ENCODE measurements at places on chromosomes 13 and 19.

GRCh38 chr19:32735936-32736335, 16.4 kb downstream of the TDRD12 start:
- no peak for DNase-seq

DNA sequence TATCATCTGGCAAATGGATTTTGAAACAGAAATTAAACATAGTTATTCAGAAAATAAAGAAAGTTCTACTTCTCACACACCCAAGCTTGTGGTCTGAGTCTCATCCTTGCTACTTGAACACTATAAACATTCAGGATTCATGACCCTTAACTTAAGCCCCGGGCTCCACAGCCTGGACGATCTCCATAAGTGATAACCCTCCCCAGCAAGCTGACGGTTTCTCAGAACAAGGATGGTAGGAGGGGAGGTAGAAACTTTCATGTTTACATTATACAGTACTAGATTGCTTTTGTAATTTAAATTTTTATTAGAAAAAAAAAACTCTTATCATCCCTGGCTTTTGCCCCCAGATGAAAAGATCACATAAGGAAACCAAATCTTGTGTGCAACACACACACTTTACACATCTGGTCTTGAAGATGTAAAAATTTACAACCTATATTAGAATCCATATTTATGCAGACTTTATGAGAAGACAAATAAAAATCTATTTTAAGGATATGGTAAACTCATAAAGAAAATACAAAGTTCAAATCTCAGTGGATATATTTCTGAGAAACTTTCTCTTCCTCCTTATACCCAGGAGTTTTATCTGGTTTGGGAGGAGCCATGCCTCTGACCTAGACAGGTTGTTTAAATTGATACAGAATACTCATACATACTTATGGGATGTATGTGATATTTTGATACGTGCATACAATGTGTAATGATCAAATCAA, 20.0 kb upstream of the ATP12A start:
- no peak for DNase-seq

DNA sequence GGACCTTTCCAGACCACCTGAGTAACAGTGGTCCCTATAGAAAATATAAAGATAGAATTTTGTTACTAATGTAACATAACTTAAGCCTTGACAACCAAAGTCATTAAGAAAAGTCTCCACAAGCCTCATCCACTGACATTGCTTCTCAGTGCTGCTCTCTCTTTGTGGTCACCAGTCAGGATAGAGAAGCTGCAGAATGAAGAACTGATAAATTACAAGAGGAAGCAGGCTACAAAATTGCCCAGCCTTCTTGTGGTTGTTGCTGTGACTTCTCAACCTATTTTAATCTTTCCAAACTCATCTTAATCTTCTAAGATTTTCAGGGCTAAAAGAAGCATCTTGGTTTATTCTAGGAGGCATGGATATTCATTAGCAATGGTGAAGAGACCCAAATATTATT, 343.8 kb downstream of the MZT1 start:
- no peak for DNase-seq

GRCh38 chr13:110444226-110444653, 117.3 kb downstream of the RAB20 start:
- DNase-seq = no peak

GRCh38 chr13:113991191-113991669, 17.4 kb upstream of the C13orf46 start:
- DNase-seq = no peak

GRCh38 chr13:98377635-98378378, 199.1 kb downstream of the STK24 start:
- DNase-seq = no peak

DNA sequence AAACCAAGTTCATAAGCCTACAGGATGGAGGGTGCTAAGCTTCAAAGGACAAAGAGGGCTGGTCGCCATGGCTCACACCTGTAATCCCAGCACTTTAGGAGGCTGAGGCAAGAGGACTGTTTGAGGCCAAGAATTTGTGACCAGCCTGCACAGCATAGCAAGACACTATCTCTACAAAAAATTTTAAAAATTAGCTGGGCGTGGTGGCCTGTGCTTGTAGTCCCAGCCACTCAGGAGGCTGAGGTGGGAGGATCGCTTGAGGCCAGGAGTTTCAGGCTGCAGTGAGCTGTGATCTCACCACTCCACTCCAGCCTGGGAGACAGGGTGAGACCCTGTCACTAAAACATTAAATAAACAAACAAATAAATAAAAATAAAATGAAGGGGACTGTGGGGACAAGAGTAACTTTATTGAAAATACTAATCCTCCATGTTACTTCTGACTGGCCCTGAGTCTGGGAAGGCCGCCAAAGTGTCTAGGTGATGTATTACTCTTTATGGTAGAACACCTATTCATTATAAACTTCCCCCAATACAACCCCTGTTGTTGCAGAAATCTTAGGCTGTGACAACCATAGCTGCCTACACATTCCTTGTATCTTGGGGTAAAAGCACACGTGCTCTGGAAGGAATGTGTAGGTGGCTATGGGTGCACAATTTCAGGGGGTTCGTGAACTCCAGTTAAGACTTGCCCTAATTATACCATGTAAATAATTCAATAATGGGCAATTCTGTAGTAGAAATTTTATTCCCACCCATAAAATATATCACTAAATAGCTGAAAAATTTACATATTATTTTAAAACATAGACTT, 14.6 kb upstream of the URAD start:
- no peak for DNase-seq

DNA sequence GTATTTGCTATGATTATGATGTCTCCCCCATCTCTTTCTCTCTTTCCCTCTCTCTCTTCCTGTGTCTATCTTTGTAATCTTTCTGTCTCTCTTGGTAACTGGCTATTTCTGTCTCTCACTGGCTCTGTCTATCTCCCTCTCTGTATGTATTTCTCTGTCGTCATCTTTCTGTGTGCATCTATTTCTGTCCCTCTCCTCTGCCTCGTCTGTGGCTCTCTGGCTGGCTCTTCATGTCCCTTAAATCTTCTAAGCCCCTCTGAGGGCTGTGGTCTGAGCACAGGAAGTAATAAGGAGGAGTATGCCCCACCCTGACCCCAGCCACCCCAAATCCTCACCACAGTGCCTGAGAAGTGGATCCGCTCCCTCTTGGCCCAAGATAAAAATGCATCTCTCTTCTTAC, 104.4 kb downstream of the DNAJC15 start:
- DNase-seq = peak; percentile 7

GRCh38 chr19:51480590-51480989, 2.3 kb downstream of the CEACAM18 start:
- DNase-seq = no peak

GRCh38 chr19:40529093-40529954, 47.3 kb upstream of the SHKBP1 start:
- DNase-seq = peak; percentile 92

DNA sequence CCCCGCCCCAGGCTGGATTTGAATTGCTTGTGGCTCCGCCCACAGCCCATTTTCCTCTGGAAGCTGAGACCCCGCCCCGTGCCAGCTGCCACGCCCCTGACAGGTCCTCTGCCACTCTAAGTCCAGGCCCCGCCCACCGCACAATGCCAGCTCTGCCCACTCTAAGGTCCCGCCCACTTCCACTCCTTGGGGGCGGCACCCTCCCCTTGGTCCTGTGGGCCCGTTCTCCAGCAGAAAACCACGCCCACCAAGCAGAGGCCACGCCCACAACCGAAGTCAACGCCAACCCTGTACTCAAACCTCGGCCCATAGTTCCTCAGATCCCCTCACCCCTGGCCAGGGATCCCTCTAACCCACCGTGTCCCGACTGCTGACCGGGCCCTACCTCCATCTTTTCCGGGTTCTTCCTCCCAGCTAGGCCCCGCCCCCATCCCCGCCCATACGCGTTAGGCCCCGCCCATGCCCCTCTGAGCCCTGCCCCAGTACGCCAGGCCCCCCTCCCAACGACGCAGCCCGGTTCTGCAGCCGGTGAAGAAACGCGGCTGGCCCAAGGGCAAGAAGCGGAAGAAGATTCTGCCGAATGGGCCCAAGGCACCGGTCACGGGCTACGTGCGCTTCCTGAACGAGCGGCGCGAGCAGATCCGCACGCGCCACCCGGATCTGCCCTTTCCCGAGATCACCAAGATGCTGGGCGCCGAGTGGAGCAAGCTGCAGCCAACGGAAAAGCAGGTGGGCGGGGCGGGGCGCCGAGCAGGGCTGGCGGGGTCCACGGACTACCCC, 1.3 kb downstream of the HMG20B start:
- peak; percentile 99 for DNase-seq

DNA sequence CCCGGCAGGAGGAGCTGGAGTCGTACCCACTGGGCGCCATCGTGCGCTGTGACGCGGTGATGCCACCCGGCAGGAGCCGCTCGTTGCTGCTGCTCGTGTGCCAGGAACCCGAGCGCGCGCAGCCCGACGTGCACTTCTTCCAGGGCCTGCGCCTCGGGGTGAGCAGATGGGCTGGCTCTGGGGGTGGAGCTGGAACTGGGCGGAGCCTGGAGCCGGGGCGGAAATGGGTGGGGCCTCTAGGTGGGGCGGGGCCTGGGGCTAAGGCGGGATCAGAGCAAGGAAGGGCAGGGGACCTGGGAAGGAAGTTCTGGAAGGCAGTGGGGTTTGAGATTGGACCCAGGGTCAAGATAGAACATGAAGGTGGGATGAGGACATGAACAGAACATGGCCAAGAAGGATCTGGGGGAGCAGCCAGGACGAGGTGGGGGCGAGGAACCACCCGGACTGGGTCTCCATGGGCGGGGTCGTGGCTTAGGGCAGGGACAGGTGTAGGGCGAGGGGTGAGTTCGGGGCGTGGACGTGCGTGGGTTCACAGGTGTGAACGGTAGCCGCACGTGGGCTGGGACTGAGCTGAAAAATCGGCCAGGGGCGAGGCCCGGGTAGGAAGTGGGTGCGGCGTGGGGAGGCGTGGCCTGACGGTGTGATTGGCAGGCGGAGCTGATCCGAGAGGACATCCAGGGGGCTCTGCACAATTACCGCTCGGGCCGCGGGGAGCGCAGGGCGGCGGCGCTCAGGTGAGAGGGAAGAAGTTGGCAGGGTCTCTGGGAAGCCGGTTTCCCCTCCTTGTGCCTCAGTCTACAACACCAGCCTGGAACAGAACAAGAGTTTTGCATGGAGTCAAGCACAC, 4.7 kb downstream of the EPS8L1 start:
- peak; percentile 85 for DNase-seq

- DNase-seq = no peak
Observed at GRCh38 chr13:66154354-66154753, 1075.8 kb downstream of the PCDH9 start.

GRCh38 chr19:30224689-30225606, 147.2 kb upstream of the ZNF536 start:
- DNase-seq = peak; percentile 4

GRCh38 chr19:41994521-41994971, 516 bp upstream of the ATP1A3 start:
- peak; percentile 36 for DNase-seq

DNA sequence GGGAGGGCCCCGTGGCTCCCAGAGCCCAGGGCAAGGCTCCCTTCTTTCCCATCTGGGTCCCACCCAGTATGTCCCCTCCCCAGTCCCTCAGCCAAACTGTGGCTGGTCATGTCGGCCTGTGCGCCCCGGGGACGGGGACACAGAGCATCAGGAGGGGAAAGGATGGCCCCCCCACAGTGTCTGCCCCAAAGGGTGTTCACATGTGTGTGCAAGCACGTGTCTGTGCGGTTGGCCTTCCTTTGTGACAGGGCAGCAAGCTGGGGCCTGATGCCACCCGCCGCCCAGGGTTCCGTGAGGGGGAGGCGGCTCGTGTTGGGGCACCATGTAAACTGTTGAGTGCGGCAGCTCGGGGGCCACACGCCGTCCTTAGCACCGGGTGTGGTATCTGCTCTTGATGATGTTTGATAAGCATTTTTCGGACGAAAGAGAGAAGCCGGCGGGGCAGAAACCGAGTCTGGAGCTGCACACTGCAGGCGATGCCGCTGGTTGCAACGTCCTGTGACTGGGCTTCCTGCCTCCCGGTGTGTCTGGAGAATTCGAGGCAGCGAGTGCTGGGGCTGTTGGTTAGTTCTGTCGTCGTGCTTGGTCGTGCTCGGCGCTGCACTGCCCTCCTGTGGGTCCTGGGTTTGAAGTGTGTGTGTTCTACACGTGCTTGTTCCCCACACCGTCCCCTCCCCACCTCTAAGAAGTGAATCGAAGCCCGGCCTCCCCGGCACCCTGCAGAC, 18.4 kb downstream of the GNA11 start:
- DNase-seq = no peak

- DNase-seq = no peak
Observed at GRCh38 chr19:10187315-10187714, 7.4 kb downstream of the DNMT1 start.

GRCh38 chr19:28642787-28643683, 569.9 kb downstream of the UQCRFS1 start:
- DNase-seq = no peak

- no peak for DNase-seq
Observed at GRCh38 chr13:36082396-36082795, 48.8 kb downstream of the DCLK1 start.

DNA sequence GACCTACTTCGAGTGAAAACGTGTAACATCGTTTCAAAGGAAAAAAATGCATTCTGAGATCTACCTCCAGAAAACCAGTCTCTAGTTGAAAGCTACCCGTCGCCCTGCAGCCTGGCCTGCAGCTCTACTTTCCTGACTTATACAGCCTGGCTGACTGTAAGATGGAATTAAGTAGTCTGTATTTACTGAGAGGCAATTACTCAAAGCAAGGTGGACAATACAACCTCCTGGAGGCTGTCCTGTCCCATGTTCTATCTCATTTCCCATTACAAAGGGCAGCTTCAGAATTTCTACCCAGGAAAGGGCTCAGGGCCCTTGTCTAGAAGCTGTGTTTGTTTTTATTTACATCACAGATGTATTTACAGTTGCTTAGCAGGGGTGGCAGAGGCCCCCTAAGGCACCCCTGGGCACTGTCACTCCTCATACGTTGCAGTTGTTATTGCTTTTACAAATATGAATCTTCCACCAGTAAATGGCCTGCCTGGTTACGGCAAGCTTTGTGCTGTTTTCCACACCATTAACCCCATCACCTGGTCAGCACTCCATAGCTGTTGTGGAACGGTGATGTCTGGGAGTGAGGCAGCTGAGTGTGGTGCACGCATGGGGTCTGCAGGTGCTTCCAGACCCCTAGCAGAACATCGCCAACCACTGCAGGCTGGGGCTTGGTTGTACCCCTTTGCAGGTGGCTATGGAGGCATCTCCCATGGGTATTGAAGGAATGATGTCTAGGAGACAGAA, 46.3 kb upstream of the MTIF3 start:
- DNase-seq = no peak

Measured in OCI-LY7 (cell line).